Activated CD8-positive, alpha-beta memory T cell treated with anti-CD3 and anti-CD28 coated beads for 4 hours (primary cell): ENCODE measurements at places on chromosomes 13 and 19.

- no peak for DNase-seq
These were observed 6.3 kb downstream of the VSTM2B start for GRCh38 chr19:29532097-29532496.

DNA sequence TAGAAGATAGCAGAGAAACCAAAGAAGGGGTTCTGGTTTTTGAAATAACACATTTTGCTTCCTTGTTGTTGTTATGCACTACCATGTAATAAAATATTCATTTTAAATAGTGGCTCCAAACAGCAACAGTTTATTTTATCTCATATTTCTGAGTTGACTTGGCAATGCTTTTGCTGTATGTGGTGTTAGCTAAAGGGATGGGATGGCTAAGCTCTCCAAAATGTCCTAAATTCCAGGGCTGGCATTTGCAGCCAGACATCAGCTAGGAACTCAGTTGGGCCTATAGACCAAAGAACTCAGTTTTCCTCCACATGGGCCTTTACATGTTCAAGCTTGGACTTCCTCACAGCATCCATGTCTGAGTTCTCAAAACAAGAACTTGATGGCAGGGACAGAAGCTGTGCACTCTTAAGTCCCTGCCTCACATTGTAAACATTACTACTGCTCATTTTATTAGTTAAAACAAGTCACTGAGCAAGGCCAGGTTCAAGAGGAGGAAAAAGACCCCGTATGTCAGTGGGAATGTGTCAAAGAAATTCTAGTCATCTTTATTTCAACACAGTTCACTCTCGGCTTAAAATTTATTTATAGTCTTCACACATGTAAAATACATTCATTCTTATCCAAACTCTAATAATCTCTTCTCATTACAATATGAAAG is 819.3 kb upstream of the PCDH20 start:
- no peak for DNase-seq

- no peak for DNase-seq
These were observed 4.1 kb downstream of the ARHGEF1 start for GRCh38 chr19:41886761-41887710.

DNA sequence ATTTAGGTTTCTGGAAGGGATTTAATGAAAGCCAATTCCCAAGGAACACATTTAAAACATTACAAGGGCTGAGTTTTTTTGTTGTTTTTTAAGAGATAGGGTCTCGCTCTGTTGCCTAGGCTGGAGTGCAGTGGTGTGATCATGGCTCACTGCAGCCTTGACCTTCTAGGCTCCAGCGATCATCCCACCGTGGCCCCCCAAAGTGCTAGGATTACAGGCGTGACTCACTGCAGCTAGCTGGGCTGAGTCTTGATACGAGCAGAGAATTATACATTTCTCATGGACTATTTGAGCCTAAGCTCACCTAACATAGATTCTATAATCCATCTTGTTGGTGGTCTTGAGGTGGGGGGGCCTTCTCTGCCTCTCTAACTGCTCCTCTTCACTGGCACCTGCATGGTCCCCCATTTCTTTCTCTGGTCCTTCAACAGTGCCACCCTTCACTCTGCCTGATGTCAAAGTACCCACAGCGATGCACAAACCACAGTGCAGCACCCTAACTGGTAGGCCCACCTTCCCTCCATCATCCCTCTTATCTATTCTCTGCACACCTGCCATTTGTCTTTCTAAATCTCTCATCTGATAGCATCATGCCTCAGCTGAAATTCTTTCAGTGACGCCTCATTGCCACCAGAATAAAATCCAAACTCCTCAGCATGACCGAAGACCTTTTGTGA is 37.4 kb downstream of the DOCK9 start:
- DNase-seq, result no peak

GRCh38 chr13:50732712-50733111 is 110.8 kb downstream of the DLEU7 start:
- DNase-seq, result no peak

DNA sequence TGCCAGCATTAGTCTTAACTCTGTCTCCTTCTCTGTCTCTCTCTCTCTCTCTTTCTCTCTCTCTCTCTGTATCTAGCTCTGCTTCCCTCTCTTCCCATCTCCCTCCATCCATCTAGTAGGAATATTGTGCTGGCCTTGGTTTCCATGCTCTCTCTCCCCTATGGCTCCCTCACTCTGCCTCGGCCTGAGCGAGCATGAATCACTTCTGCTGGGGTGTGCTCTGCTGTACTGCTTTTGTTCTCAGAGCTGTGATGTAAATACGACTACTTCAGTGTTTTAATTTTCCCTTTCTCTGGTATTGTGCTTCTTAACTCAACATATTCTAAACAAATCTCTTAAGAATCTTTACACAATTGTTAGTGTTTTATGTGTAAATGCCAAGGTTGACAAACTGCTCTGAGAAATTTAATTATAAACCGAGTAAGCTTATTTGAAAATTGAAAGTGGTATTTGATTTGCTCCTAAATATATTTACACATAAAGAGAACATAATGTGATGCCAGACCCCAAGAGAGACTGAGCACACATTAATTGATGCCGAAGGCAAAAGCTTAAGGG is 211.5 kb upstream of the KL start:
- DNase-seq, result no peak

DNA sequence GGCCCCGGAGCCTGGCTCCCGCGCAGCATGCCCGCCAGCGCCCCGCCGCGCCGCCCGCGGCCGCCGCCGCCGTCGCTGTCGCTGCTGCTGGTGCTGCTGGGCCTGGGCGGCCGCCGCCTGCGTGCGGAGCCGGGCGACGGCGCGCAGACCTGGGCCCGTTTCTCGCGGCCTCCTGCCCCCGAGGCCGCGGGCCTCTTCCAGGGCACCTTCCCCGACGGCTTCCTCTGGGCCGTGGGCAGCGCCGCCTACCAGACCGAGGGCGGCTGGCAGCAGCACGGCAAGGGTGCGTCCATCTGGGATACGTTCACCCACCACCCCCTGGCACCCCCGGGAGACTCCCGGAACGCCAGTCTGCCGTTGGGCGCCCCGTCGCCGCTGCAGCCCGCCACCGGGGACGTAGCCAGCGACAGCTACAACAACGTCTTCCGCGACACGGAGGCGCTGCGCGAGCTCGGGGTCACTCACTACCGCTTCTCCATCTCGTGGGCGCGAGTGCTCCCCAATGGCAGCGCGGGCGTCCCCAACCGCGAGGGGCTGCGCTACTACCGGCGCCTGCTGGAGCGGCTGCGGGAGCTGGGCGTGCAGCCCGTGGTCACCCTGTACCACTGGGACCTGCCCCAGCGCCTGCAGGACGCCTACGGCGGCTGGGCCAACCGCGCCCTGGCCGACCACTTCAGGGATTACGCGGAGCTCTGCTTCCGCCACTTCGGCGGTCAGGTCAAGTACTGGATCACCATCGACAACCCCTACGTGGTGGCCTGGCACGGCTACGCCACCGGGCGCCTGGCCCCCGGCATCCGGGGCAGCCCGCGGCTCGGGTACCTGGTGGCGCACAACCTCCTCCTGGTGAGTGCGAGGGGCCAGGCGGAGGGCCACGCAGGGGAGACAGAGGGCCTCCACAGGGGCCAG is at the start of gene KL:
Gene KL (plus strand): TSS at position 10 of the 909 bp plus-strand sequence. CDS start 18 bp downstream, at position 28.
- no peak for DNase-seq

DNA sequence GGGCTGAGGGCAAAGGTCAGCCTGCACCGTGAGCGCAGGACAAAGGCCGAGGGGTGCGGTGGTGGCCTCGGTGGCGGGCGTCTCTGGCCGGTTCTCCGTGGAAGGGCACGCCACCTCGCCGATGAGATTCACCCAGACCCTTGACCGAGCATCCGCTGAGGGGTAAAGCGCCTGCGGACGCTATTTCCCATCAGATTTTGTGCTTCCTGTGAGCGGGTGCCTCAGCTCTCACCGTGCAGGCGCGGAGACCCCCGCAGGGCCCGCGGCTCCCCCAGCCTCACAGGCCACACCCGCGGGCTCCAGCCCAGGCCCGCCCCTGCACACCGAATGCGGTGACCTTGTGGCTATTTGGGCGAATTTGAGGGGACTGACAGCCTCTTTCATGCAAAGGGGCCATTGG is 348.0 kb downstream of the TEX29 start:
- no peak for DNase-seq
